ENCODE measurements at places on chromosomes 3 and 15.

- peak; percentile 58 for DNase-seq
These were observed 91.7 kb upstream of the MITF start for GRCh38 chr3:69647511-69648110.

- no peak for DNase-seq
These were observed 65.5 kb downstream of the MEF2A start for GRCh38 chr15:99631255-99631654.

- no peak for DNase-seq
These were observed 979.3 kb downstream of the IGSF11 start for GRCh38 chr3:118055381-118055780.

DNA sequence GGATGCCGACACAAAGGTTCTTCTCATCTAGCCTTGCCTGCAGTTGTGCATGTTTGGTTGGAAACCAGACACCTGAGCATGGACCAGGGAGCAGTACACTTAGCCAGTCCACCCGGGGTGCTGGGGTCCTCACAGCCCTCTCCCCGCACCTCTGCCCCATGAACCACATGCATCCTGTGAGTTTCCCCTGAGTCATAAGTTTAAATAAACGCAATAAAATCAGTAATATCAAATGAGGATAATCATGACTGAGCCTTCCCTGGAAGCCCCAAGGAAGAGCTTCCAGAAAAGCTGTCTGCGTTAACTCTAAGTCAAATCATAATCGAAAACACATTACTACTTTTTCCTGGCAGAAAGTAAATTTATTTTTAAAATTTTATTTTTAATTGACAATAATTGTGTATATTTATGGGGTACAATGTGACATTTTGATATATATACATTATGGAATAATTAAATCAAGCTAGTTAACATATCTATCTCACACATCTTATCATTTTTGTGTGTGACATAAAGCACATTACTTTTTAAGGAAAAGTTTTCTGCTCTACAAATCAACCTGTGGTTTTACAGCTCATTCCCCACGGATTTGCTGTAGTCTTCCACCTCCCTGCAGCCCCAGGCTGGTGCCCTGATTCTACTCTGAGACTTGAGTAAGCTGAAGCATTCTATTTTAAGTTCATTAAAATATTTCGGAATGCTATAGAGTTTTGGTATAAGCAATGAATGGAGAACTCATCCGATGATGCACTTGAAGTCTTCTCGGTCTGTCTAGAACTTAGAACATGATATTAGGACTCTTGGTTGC is 166.0 kb upstream of the EIF1B start:
- DNase-seq, result no peak

- peak; percentile 99 for DNase-seq
These were observed 237.6 kb upstream of the BHLHE40 start for GRCh38 chr3:4741404-4742307.

- DNase-seq, result no peak
These were observed 241.3 kb upstream of the SETMAR start for GRCh38 chr3:4061783-4062360.

DNA sequence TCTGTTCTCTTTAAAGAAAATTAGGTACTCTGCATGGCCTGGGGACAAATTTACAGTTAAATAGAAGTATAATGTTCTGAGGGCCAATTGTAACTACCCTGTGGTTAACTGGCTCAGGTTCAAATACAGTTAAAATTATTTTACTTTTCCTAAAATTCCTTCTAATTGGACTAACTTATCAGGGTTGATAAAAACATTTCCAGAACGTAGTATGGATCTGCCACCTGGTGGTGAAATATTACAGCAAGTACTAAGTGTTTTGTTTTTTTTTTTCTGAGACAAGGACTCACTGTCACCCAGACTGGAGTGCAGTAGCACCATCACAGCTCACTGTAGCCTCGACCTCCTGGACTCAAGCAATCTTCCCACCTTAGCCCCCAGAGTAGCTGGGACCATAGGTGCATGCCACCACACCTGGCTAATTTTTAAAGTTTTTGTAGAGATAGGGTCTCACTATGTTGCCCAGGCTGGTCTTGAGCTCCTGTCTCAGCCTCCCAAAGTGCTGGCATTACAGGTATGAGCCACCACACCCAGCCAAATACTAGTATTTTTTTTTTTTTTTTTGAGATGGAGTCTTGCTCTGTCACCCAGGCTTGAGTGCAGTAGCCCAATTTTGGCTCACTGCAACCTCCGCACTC is 29.2 kb downstream of the NEO1 start:
- peak; percentile 83 for DNase-seq

DNA sequence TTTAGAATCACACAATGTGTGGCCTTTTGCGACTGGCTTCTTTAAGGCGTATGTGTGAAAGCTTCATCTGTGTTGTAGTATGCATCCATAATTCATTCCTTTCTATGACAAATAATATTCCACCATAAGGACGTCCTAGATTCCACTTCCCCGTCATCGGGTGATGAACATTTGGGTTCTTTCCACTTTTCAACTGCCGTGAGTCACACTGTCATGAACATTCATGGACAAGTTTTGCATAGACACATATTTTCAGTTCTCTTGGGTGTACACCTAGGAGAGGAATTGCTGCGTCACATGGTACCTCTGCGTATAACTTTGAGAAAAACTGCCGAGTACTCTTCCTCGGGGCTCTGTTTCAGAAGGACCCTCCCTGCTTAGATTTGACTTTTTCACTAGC is 97.3 kb downstream of the TOP2B start:
- no peak for DNase-seq

DNA sequence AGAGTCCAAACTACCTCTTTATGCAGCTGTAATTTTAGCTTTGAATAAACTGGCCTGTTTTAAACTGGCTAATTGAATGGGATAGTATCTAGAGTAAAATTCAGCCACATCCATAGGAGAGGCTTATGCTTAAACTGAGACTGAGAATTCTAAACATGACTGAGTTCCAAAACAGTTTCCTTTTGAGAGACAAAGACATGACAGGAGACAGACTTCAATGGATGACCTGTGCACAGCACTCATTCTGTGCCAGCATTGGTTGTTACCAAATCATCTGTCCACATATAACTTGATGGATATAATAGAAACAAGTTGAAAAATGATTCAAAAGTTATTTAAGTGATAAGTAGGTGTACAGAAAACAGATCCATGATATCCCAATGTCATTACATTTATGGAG is 20.9 kb downstream of the IL12A start:
- no peak for DNase-seq

- peak; percentile 45 for DNase-seq
These were observed 36.5 kb downstream of the NIPA2 start for GRCh38 chr15:22874966-22875365.

GRCh38 chr3:4218456-4219226 is 84.5 kb upstream of the SETMAR start:
- DNase-seq, result no peak

- DNase-seq, result peak; percentile 90
These were observed 10.8 kb upstream of the MFSD1 start for GRCh38 chr3:158790901-158791589.

DNA sequence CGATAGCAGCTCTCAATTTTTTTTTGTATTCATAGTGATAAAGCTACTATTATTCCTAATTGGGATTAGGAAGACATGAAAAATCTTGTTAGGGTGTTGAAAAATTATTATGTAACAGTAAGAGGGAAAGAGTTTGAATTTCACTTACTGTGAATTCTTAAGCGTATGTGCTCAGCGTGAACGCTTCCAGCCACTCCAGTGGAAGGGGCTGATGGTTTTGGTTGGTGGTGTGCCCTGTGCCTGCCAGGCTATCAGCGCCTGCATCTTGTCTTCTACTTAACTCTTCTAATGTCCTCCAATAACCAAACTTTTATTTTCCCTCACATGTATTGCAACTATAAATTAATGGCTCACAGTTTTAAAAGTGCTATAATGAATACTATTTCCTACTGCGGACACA is 22.5 kb downstream of the CDIN1 start:
- DNase-seq, result no peak

GRCh38 chr15:89754361-89755154 is 3.5 kb upstream of the MESP1 start:
- DNase-seq, result no peak

DNA sequence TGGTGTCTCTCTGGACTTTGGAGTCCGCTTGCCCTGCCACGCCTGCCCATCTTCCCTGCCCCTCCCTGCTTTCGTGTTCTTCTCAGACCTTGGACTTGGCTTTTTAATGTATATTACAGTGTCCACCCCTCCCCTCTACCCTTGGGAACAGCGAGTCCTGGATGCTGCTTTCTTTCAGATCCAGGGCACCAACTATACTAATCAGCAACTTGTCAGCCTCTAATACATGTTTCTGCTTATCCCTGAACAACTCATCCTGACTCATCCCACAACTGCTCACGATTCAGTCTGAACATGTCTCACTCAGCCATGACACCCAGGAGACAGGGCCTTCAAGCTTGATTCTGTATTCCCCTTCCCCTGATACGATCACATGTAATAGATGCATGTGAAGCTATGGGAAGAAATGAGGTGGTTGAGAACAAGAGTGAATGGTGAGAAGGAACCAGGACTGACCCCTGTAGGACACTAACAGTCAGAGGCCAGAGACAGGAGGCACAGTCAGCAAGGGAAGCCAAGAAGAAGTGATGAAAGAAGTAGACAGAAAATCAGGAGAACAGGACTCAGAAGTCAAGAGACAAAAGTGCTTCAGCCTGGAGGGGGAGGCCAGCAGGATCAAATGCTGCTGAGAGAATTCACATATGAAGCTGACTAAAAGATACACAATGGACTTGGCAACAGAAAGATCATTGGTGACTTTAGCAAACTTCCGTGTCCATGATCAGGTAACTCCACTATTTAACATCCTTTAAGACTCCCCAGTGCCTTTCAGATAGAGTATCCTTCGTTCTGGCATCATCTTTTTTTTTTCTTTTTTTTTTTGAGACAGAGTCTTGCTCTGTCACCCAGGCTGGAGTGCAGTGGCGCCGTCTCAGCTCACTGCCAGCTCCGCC is 35.4 kb downstream of the BCL2L10 start:
- peak; percentile 77 for DNase-seq

GRCh38 chr3:190485830-190486532 is 27.9 kb upstream of the IL1RAP start:
- DNase-seq, result no peak

DNA sequence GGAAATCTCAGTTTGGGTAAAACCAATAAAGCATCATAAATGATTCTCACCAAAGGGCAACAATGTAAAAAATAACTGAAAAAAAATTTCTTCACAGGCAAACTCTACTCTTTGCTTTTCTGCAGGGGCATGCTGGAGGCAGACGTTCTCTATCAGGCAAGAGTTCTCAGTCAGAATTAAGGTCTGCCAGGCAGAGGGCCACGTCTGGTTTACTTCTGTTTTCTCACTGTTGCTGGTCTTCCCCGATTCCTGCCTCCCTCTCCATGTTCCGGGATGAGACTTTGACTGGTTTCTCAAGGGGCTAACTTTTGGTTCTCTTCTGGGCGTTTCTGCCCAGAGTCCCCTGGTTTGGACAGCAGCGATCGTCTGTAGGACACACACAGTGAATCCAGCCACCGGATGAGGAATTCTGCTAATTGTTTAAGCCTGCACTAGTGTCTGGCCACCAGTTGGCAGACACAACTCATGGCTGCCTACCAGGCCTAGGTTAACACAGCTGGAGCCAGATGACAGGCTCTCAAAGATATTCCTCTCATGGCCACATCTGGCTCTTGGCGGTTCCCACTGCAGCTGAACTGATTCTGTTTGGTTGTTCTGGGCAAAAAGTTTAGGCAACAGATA is 273.1 kb downstream of the FOXP1 start:
- DNase-seq, result peak; percentile 66

DNA sequence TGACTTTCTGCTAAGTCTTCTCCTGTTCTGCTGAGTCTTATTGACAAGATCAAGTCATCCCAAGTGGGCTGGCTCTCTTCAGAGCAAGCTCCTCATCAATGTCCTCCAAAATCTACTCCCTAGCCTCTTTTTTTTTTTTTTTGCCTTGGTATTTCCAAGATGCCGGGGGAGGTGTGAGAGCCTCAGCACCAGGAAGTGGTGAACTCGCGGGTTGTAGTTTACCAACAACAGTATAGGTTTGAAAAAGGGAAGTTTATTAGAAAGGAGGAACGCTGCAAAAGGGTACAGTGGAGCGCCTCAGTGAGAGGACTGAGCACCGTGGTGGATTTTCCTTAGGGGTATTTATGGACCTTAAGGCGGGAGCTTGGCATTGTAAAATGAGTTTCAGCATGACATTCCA is 94.3 kb upstream of the SGO1 start:
- DNase-seq, result no peak

DNA sequence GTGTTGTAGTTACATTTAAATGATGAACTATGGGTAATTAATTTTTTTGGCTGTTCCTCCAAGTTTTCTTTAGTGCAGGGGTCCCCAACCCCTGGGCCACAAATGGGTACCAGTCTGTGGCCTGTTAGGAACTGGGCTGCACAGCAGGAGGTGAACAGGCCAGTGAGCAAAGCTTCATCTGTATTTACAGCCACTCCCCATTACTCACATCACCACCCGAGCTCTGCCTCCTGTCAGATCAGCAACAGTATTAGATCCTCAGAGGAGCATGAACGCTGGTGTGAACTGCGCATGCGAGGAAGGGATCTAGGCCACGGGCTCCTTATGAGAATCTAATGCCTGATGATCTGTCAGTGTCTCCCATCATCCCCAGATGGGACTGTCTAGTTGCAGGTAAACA is 75.9 kb upstream of the RPL35A start:
- peak; percentile 58 for DNase-seq

- DNase-seq, result peak; percentile 61
These were observed 483.2 kb upstream of the TBL1XR1 start for GRCh38 chr3:177680472-177680821.

- no peak for DNase-seq
These were observed 15.0 kb upstream of the RORA start for GRCh38 chr15:61243983-61244593.

GRCh38 chr3:32411442-32411841 is 19.8 kb downstream of the CMTM7 start:
- no peak for DNase-seq

DNA sequence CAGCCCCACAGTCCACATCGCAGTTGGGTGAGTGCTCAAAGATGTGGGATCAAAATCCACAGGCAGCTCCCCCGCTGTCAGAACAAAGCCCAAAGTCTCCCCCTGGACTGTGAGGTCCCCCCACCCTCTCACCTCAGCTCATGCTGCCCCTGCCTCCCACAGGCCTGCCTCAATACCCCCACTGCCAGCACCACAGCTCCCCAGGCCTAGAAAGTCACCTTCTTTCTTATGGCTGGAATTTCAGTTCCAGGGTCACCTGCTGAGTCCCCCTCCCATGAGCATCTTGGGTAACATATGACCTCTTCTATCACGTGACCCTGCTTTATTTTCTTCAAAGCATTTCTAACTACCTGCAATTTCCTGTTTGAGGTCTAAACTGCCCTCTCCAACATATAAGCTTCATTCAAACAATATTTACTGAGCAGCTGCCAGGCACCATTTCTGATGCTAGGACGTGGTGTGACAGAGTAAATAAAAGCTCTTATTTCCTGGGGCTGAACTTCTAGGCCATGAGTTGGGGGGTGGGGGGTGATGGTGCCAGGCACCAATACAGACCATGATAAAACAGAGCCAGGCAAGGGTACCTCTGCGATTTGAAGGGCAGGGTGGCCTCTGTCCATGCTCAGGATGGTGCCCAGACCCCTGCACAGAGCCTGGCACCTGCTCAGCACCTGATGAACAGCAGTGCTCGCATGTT is 2.4 kb upstream of the TMEM89 start:
- DNase-seq, result no peak

DNA sequence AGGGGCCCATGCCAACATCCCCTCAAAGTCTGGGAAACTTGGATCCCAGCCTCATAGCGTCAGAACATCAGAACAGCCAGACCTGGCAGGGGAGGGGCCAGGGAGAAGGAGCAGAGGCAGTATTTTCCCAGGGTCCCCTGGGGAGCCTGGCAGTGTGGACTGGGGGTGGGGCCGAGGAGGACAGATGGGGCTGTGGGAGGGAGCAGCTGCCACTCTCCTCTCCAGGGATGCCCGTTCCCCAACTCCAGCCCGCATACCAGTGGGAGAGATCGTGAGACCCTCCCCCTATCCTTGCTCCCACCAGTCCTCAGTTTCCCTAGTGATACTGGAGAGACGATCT is 6.5 kb upstream of the DNAJB8 start:
- no peak for DNase-seq
